ENCODE measurements at places on chromosomes 16 and 17.

DNA sequence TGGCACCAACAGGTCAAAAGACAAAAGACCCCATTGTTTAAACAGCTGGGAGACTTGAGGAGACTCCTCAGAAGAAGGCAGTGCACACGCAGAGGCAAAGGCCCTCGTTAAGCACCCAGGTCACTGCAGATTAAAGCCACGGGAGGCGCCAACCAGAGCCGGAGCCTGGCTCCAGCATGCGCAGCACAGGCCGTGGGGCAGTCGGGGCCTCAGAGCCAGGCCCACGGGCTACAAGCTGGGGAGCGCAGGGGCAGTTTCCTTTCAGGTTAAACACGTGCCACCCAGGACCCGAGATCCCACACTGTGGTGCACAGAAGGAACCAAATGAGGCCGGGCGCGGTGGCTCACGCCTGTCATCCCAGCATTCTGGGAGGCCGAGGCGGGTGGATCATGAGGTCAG is 9.2 kb downstream of the PIEZO1 start:
- DNase-seq, result no peak

GRCh38 chr17:47201166-47201565 is 8.0 kb upstream of the MYL4 start:
- DNase-seq, result no peak

GRCh38 chr17:56707312-56708219 is 114.1 kb downstream of the NOG start:
- DNase-seq, result no peak

DNA sequence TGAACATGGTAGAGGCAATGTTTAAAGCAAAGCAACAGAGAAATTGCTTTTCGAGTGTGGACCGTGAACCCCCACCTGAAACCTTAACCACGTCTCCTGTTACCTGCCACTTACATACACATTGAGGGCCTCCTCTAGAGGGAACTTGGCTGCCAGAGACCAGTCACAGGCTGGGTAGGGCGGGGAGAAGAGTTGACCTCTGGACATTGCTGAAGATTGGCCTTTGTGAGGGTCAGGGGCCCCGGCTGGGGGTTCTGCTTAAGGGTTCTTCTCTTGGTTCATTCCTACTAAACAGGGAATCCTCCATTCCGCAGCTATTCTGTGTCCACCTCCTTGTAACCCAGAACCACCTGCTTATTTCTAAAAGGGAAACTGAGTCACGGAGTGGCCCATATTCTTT is 53.8 kb downstream of the IRX6 start:
- DNase-seq, result no peak

DNA sequence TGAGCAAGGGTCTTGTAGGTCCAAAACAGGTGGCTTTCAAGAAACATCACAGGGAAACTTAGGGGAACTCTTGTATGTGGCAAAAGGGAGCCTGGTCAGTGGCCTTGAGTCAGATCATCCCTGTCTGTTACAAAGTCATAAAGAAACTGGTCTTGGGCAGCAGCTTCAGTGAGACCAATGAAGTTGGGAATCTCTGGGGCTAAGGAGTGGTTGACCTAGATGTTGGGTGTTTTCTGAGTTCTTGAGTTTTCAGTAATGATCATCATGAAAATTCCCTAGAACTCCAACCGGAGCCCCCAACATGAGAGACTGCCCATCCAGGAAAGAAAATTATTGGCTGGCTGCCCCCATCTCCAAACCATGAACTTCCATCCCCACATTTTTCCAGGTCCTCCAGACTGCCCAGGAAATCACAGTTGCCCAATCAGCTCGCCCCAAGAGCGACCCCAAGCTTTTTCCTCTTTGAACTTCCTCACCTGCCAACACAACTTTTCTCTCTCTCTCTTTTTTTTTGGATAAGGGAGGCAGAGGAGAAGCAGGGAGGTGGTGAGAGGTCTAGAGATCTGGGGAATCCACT is 3.9 kb downstream of the CCR7 start:
- DNase-seq, result no peak

DNA sequence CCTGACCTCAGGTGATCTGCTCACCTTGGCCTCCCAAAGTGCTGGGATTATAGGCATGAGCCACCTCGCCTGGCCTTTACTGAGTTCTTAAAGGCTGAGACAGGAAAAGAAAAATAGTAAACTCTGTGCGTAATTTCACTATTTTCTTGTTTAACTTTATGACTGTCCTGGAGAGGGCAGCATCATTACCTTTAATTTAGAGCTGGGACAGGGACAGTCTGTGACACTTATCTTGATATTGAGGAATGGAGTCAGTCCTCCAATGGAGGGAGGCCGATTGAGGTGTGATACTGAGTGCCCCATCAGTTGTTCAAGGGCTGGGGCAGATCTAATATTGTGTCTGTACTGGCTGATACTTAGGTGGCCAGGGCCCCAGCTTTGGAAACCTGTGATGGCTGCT is 21.5 kb upstream of the SPN start:
- DNase-seq, result no peak

DNA sequence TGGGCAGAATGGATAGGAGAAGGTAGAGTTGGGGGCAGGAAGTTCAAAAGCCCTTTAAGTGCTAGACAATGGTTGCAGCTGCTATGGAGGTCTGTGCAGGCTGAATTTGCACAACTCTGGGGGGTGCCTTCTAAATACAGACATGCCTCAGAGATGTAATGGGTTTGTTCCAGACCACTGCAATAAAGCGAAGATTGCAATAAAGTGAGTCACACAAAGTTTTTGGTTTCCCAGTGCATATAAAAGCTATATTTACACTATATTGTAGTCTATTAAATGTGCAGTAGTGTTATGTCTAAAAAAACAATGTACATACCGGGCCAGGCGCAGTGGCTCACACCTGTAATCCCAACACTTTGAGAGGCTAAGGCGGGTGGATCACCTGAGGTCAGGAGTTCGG is 60.5 kb upstream of the MYOCD start:
- no peak for DNase-seq

DNA sequence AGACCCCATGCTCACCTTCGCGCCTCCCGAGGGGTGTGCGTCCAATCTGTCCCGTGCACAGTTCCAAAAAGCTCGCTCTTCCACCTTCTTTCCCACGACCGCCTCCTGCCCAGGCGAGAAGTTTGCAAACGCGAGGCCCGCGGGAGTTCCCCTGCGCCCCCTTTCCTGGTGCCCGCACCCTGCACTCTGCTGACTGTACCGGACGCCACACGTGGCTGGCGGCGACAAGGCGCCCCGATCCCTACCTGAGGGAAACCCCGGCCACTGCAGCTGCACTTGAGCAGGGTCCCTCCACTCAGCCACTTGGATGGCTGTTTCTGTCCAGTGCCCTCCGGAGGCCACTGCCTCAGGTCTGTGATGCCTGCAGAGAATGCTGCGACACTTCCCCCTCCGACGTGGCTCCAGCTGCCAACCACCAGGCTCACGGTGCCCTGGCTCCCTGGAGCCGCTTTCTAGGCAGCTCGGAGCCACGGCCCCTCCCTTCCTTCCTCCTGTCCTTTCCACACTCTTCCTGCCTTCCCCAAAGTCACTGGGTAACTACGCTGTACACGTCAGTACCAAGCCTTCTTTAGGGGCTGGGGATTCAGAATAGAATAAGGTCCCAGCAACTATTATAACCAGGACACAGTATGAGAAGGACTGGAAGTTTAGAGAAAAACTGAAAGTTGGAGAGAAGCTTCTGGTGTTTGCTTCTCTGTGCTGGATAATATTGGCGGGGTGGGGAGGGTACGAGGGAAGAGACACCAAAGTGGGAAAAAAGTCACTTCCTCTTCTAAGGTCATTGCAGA is at the start of gene MLKL:
TSS of gene MLKL (minus strand) at position 425 of the 788 bp plus-strand sequence. CDS start 5,105 bp downstream, outside the sequence.
- DNase-seq, result peak; percentile 64

GRCh38 chr17:16352667-16353316 is 477 bp downstream of the CENPV start:
- DNase-seq, result peak; percentile 4

DNA sequence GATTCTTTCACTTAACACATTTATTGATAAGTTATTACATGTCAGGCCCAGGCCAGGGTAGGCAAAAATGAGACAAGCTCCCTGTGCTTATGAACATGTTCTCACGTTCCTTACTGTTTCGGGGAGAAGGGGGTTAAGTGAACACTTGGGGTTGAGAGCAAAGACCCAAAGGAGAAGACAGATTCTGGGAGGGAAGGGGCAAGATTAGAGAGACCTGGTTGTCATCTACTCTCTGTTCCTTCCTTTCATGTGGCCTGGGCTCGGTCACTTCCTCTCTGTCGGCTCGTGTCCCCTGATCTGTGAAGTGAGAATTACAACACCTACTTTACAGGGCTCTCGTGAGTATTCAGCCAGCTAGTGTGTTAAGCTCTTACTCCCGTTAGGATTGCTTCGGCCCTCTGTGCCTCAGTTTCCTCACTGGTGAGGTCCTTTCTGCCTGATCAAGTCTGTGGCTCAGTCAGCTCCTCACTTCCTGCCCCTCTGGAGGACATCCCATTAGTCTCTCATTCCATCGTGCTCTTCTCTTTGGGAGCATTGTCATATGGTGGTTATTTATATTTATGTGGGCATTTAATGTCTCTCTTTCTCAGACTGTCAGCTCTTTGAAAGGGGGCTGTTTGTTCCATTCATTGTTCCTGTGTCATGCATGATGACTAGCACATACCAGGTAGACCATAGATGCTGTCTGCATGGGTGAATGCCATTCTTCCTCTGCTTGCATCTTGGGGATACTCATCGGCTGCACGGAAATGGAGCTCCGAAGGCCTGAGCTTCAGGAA is 38.9 kb downstream of the PLCG2 start:
- DNase-seq, result peak; percentile 34

- DNase-seq, result no peak
These were observed 200.6 kb upstream of the CIBAR2 start for GRCh38 chr16:85312642-85313525.

- DNase-seq, result no peak
These were observed 21.7 kb upstream of the NFAT5 start for GRCh38 chr16:69544088-69544487.

DNA sequence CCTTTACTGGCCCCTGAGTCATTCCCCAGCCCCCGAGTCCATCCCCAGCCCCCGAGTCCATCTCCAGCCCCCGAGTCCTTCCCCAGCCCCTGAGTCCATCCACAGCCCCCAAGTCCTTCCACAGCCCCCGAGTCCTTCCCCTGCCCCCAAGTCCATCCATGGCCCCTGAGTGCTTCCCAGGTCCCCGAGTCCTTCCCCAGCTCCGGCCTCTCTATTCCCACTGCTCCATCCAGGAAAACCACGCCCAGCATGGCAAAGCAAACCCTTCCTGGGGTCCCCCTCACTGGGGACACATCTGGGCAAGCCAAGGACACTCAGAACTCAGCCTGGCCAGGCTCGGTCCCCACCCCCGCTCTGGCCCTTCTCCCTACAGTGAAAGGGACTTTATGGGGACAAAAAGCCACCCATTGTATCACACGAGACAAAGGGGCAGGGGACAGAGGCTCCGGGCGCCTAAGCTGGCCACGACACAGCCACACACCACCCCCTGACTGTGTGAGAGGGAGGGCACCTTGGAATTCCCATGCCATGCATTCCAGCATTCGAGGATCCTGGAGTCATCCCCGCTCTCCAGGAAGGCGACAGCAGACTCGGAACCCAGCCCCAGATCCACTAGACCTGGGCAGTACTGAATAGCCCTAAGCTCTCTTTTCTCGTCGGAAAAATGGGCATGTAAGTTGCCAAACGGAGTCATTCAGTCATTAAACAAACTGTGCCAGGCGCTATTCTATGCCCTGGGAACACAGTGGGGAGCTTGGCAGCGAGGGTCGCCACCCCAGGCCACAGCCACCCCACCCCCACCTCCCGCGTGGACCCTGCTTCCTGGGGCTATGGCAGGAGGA is 14.0 kb downstream of the PLLP start:
- DNase-seq, result no peak

DNA sequence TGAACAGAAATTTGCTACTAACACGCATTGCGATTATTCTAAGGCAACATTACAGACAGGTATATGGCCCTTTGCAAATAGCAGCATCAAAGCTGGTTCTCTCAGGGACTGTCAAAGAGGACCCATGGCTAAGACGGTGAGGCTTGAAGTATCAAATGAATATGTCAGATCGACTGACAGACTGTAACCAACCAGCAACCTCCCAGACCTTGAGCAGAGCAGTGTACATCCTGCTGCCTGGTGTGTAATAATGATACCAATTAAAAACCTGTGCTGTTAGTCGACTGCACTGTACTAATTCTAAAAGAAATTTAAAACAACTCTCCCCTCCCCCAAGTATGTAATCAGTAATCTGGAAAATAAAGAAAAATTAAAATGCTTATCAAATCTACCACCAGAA is 35.9 kb upstream of the GHDC start:
- DNase-seq, result no peak

- DNase-seq, result no peak
These were observed 96.2 kb downstream of the RAP1GAP2 start for GRCh38 chr17:2892305-2892971.

DNA sequence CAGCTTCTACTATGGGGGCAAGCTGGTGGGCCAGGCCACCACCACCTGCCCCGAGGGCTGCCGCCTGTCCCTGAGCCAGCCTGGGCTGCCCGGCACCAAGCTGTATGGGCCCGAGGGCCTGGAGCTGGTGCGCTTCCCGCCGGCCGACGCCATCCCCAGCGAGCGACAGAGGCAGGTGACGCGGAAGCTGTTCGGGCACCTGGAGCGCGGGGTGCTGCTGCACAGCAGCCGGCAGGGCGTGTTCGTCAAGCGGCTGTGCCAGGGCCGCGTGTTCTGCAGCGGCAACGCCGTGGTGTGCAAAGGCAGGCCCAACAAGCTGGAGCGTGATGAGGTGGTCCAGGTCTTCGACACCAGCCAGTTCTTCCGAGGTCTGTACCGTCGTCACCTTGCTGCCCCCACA is 19.5 kb downstream of the IRF8 start:
- DNase-seq, result no peak

DNA sequence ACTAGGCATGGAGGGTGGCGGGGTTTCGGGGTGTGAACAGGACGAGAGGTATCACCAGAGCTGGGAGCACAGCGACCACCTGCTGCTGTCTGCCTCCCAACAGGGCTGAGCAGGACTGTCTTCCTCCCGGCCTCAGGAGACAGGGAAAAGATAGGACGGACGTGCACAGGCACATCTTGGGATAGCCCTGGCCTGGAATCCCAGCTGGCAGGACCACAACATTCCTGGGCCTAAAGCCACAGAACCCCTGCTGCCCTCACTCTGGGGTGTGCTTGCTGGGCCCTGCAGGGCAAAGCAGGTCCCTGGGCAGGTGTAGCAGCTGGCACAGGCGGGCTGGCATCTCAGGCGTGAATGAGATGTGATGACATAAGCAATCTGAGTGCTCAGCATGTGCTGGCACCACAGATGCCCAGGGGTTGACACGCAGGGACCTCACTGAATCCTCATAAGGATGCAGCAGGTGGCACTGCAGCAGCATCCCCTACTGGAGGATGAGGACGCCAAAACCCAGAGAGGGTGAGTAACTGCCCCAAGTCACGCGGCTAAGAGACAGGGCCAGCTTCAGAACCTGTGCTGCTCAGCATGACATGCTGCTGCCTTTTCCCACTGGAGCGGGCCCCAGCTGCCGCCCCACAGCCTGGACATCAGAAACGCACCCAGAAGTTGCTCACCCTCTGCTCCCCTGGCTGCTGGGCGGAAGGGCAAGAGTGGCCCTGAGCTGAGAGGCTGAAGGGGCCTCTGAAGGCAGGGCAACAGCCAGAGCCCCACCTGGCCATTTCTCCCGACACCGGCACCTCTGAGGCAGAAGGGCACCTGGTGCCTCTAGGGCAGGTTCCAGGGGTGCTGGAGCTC is 7.1 kb downstream of the CORO7 start:
- no peak for DNase-seq

Measured in CD4-positive, alpha-beta T cell treated with Interleukin-1 beta for 1 hour (primary cell).